Pancreas (tissue), 10 donors: ENCODE measurements at places on chromosomes 5 and 9. TPM values are rescaled to one million over a fixed set of nuclear protein-coding genes. Genes with fewer than 3 reads are reported as not detected.

Gene SPINK6
- not detected for polyA plus RNA-seq

Gene SREK1
- 56.6 TPM for polyA plus RNA-seq

DNA sequence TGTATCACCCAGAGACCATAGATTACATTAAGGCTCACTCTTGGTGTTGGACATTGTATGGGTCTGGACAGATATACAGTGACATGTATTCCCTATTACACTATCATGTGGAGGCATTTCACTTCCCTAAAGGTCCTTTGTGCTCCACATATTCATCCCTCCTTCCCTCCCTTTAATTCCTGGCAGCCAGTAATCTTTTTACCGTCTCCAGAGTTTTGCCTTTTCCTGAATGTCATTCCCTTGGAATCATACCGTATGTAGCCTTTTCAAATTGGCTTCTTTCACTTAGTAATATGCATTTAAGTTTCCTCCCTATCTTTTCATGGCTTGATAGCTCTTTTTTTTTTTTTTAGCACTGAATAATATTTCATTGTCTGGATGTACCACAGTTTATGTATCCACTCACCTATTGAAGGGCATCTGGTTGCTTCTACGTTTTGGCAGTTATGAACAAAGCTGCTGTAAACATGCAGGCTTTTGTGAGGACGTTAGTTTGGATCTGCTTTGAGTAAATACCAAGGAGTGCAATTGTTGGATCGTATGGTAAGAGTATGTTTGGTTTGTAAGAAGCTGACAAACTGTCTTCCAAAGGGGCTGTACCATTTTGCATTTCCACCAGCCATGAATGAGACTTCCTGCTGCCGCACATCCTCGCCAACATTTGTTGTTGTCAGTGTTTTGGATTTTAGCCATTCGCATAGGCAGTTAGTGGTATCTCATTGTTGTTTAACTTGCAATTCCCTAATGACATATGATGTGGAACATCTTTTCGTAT lies 122.1 kb upstream of the SMIM23 start:
- DNase-seq: no peak
- no peak overlapping the region for H3K4me3 ChIP-seq
- H3K27me3 ChIP-seq: no peaks in the 10 kb centered on the region
- no peak overlapping the region for H3K27ac ChIP-seq

Gene PLAC8L1
- 0.87 TPM for polyA plus RNA-seq

Gene OR13C8
- polyA plus RNA-seq: not detected
